ENCODE measurements at places on chromosomes 12 and 14.

GRCh38 chr12:66275040-66275439, 27.3 kb upstream of the HELB start:
- DNase-seq = no peak

DNA sequence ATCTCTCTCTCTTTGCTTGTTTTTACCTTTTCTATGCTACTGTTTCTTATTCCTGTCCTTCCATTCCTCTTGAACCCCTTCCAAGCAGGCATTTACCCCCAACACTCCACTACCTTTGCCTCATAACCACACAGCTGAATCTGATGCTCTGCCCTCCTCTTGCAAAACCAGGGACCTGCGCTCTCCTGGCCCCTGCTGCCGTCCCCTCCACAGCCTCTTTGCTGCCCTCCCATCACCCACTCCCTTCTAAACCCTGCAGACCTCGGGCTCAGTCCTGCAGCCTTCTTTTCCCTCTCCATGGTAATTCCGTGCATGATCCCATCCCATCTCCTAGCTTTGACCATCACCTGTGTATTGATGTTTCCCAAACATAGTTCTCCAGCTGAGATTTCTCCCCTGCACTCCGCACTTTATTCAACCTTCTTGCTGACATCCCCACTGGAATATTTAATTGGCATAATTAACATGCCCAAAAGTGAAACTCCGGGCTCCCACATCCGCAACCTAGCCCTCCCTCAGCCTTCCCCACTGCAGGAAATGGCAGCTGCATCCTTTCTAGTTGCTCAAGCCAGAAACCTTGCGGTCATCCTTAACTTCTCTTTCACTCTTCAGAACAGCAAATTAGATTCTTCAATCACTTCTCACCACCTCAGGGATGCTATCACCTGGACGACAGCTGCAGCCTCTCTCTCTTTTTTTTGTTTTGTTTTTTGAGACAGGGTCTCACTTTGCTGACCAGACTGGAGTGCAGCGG, 16.0 kb downstream of the FIGNL2 start:
- DNase-seq = no peak

- no peak for DNase-seq
These were observed 8.5 kb upstream of the LTBP2 start for GRCh38 chr14:74620497-74620921.

DNA sequence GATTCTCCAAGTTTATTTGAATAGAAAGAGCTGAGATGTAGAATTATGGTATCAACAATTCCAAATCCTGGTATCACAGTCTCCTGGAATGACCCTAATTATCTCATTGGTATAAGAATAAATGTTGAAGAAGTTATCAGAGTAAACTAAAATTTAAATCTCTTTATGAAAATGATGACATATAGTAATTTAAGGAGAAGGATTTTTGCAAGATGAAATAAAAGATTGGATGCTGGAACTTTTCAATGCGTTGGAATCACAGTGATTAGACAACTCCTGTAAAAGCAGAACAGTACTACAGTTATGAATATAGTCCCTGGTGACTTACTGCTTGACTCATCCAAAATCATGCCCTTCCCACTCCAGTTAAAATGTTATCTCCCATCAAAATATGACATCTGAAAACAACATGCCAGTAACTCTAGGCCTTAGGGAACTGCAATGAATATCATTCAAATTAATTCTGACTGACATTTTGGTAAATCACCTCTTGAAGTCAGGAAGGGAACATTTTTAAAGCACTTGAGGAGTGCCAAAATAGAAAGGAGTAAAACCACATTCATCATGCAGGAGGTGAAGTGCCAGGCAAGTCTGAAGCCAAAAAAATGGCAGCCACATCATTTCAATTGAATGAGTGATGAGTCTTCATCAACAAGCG, 197.8 kb upstream of the PRKD1 start:
- no peak for DNase-seq

GRCh38 chr12:26750531-26751175, 82.3 kb downstream of the ITPR2 start:
- DNase-seq = no peak

GRCh38 chr12:104480012-104480411, 23.3 kb downstream of the CHST11 start:
- DNase-seq = no peak

- no peak for DNase-seq
These were observed 41.7 kb upstream of the ITPR2 start for GRCh38 chr12:26874501-26875296.

Data from stimulated activated CD4-positive, alpha-beta T cell treated with anti-CD3 and anti-CD28 coated beads, TNF-alpha, amount 100 ng/mL, for 48 hours (primary cell).